Sciatic nerve (tissue), 2 donors: ENCODE measurements at places on chromosomes 11 and 22.

GRCh38 chr11:131823772-131824171 is 453.4 kb downstream of the NTM start:
- no peak for DNase-seq

DNA sequence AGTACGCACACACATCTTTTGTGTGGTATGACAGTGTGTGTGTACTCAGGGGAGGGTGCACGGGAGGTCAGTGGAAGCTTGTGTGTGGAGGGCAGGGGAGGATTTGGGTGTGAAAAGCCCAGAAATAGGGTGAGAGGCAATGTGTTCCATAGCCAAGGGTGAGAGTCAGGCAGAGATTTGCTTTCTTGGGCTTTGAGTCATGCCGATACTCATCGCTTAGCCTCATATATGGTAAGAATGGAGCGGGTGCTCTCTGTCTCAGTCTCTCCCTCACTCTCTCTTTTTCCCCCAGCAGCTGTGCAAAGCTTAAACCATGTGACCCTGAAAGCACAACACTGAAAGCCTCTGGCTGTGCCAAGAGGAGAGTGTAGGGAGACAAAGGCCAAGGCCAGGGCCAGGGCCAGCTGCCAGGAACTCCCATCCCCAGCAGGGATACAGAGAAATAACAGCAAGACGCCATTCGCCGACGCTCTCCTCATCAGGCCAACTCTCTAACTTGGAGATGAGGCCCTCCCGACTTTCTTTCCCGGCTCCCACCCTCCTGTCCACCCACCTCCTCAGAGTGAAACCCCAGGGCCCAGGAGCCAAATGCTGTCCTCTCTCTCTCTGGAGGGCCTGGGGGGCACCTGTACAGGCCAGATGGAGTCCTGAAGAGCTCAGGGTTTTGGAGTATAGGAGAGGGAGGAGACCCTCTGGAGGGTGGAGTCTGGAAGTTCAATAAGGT is 20.3 kb upstream of the MICAL3 start:
- peak; percentile 80 for DNase-seq

DNA sequence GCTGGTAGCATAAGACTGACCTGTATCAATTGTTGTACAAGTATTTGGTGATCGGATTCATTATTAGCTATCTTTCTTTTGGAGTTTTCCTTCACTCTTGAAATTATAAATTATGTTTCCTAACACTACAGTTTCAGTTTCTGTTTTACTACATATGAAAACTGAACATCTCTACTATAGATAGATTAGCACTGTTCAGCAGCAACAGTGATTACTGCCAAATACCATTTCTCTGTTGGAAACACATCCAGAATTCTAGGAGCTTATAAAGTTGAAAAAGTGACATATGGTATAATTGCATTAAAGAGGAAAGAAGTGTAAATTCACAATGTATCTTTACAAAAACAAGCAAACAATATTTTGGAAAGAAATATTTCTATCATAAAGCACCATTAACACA is 118.5 kb upstream of the GRIA4 start:
- DNase-seq = no peak

DNA sequence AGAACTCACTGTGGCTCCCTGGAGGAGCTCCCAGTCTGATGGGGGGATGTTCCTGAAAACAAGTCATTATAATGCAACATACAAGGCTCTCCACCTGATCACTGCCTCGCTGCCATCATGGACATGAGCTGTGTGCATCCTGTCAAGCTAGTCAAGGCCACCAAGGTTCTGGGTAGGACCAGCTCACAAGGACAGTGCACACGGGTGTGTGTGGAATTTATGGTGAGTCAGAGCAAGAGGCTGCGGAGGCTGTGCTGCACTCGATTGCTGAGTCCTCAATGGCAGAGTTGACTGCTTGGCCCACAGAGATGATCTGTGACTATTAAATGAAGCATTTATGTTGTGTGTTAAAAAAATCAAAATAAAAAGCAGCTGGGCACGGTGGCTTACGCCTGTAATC is 96.6 kb downstream of the SEZ6L start:
- no peak for DNase-seq

DNA sequence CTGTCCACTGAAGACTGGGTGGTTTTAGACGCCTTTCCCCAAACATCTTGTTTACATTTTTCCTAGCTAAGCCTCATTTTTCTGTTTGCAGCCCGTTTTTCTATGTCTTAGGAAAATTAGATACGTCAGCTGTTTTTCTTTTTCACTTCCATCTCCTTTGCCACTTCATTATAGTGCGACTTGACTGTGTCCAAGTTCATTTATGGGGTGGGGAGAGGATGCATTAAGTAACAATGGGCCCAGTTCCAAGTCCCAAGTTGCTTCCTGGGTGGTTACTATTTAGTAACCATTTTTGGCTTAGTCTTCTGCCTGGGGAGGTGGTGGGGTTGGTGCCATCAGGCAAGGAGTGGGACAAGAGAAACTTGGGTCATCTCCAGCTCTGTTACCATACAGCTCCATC is 83.0 kb downstream of the TRAF6 start:
- no peak for DNase-seq

GRCh38 chr11:128579798-128580504 is 7.4 kb downstream of the ETS1 start:
- DNase-seq = no peak

DNA sequence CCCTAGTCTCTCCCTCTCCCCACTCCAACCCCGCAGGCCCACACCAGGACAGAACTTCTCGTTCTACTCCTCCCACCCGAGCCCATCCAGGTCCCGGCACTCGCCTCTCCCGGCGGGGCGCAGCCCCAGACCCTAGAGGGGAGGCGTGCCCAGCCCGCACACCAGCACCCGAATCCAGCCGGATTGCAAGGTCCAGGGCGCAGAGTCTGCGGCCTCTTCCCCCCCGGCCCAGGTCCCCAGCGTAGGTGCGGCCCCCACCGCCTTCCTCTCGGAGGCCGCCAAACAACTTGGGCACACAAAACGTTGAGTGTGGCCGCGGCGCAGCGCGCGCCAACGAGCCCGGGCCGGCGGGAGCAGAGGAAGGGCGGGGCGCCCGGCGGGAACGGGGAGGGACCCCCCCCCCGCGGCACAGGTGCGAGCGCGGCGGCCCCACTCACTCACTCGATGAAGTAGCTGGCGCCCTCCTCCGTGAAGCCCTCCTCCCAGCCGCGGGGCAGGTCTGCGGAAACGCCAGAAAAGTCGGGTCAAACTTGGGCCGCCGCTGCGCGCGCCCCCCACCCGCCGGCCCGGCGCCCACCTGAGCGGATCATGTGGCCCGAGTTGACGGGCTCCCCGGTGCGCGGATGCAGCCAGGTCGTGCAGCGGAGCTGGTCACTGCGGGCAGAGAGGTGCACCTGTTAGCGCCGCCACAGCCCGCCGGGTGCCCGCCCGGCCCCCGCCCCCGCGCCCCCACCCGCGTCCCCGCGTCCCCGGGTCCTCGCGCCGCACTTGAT is 480 bp downstream of the PLEKHA7 start:
- DNase-seq = peak; percentile 60
